ENCODE measurements at places on chromosomes 5 and 9. TPM values are rescaled to one million over a fixed set of nuclear protein-coding genes. Genes with fewer than 3 reads are reported as not detected.

DNA sequence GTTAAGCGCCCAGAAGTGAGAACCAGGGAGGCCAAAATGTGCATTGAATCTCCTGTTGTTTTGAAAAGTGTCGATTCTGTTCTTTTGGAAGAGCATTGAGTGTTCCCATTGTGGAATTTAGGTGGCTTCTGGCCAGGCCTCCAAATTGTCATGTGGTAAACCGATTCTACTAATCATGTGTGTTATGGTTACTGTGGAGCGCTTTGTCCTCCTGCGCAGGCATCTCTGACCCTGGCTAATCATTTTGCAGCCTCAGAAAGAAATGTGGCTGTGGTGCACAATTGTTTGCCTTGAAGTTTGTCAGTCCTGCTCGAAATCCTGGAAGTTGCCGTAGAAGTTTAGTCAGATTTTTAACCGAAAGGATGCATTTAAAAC, 121.3 kb downstream of the RASGRF2 start:
- no peak for ATAC-seq

DNA sequence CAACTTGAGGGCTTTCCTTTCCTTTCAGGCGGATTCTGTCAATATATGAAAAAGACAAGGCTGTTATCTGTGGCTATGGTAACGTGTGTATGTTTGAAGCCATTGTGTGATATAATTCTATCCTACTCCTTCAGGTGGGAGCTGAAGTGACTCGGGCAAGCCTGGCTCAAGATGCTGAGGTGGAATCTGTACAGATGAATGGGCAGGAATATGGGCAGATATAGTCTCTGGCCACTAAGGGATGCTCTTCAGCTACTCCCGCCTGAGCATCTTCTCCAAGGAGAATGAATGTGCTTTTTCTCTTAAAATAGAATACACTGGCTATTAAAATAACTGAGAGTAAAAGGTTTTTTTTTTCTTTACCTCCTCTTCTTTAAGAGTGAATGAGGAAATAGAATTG, 244.8 kb downstream of the ADGRV1 start:
- no peak for ATAC-seq

- no peak for ATAC-seq
Observed at GRCh38 chr9:119509291-119509905, 140.2 kb upstream of the BRINP1 start.

DNA sequence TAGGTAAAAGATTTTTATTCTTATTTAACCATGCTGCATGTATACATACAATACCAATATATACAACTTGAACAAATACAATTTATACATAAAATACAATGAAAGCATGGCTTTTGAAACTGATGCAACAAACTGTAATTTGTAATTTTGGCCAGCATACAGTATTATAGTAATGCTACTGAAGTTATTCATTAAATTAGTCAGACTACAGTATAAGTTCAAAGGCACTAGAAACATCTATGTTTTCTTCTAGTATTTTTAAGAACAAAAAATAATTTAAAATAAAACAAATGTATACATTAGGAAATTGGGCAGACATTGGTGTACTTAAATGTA, 18.8 kb downstream of the IL4 start:
- no peak for ATAC-seq

GRCh38 chr5:177429248-177430040, 3.0 kb downstream of the GRK6 start:
- ATAC-seq = no peak

- no peak for ATAC-seq
Observed at GRCh38 chr5:54062958-54063357, 247.4 kb downstream of the ARL15 start.

GRCh38 chr9:128120061-128120740, 7.3 kb downstream of the PTGES2 start:
- ATAC-seq = no peak

DNA sequence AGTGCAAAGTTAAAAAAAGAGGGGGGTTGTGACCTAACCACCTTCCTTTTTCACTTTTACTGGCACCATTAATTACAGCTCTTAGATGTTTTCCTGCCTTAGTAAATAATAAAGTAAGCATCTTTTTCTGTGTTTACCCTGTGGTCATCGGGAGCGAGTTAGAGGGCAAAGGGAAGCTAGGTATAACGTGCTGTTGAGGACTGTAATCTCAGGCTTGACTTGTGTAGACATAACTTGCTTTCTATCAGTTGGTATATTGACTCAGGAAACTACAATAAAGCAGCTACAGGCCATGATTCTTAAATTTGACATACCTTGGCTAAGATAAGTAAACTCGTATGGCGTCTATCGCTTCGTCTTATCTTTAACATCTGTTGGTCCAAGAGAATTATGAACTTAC, 509.8 kb upstream of the CHD1 start:
- no peak for ATAC-seq

GRCh38 chr5:92548346-92548745, 1032.7 kb downstream of the NR2F1-AS1 start:
- no peak for ATAC-seq

DNA sequence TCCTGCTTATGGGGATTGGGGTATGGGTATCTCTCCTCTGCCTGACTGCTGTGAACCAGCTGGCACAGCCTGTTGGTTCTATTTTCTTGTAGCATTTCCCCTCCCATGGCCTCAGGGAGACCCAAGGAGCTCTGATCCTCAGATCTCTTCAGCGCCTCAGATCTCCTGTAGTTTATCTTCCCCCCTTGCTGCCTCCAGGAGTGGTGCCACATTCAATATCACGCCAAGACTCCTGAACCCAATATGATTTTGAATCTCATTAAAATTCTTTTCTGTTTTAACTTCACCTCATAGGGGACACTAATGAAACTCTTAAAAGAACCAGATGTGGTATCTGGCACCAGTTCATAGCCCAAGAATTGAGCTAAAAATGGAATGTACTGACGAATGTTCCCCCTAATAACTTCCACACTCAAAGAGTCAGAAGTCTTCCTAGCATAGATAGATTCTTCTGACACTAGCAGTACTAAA, 59.6 kb upstream of the LIFR start:
- ATAC-seq = no peak

- no peak for ATAC-seq
Observed at GRCh38 chr5:68875351-68875750, 218.5 kb upstream of the SLC30A5 start.

DNA sequence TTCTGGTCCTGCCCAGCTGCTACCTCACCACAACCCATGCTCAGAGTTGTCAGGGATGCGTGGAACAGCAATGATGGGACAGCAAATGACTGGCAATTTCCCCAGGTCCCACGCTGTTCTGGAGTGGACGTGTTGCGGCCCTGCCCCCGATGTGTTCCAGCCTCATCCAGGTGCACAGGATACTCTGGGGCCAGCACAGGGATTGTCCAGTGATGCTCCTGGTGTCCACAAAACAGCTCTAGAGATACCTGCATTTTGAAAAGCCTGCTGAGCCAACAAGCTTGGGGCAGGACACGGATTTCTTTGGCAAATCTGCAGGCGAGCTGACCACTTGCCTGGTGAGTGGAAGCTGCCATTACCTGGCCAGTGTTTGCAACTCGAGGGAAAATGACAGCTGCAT, 88.7 kb downstream of the ANKRD33B start:
- ATAC-seq = no peak

Gene ACOT12
- not detected for total RNA-seq

Gene PCDHGA4
- total RNA-seq = 8.0 TPM

Gene BTNL9
- 12.7 TPM for total RNA-seq

Gene DMRT2
- total RNA-seq = 0.58 TPM

Gene BHMT2
- 41.9 TPM for total RNA-seq

Gene IL31RA
- total RNA-seq = 0.13 TPM

Gene BTNL8
- 1.1 TPM for total RNA-seq
